ENCODE measurements at places on chromosomes 6 and 20.

- DNase-seq = peak; percentile 4
Measured at GRCh38 chr6:121765060-121765459, 329.6 kb downstream of the GJA1 start.

- peak; percentile 86 for DNase-seq
Measured at GRCh38 chr20:10217721-10218410, 764 bp upstream of the SNAP25 start.

GRCh38 chr20:42747765-42748411, 441.8 kb downstream of the PTPRT start:
- no peak for DNase-seq

GRCh38 chr6:118712969-118713368, 61.6 kb upstream of the CEP85L start:
- DNase-seq = peak; percentile 76

DNA sequence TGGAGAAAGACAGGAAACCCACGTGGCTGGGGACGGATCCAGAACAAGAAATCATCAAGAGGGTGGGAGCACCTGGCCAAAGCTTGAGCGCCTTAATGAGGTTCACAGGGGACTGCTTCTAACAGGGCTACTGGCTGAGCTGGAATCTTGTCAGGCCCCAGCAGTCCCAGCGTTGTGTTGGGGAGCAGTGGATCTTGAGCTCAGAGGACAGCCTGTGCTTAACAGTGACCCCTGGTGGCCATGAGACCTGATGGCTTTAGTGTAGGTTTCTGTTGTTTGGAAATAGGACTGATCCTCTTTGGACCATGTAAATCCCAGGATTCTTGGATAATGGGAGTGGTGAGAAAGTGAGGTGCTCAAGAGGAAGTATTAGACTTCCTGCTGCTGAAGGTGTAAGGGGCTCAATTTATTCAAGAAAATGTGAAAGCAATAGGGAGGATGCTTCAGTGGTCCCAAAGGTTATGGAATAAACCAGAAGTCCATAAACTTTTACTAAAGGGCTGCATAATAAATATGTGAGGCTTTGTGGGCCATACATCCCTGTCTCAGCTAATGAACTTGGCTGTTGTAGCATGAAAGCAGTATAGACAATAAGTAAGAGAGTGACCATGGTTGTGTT, 216.2 kb downstream of the NFATC2 start:
- DNase-seq = peak; percentile 42

- no peak for DNase-seq
Measured at GRCh38 chr20:21190869-21191268, 65.0 kb downstream of the KIZ start.

- DNase-seq = peak; percentile 98
Measured at GRCh38 chr20:53828088-53828681, 234.5 kb upstream of the ZNF217 start.

DNA sequence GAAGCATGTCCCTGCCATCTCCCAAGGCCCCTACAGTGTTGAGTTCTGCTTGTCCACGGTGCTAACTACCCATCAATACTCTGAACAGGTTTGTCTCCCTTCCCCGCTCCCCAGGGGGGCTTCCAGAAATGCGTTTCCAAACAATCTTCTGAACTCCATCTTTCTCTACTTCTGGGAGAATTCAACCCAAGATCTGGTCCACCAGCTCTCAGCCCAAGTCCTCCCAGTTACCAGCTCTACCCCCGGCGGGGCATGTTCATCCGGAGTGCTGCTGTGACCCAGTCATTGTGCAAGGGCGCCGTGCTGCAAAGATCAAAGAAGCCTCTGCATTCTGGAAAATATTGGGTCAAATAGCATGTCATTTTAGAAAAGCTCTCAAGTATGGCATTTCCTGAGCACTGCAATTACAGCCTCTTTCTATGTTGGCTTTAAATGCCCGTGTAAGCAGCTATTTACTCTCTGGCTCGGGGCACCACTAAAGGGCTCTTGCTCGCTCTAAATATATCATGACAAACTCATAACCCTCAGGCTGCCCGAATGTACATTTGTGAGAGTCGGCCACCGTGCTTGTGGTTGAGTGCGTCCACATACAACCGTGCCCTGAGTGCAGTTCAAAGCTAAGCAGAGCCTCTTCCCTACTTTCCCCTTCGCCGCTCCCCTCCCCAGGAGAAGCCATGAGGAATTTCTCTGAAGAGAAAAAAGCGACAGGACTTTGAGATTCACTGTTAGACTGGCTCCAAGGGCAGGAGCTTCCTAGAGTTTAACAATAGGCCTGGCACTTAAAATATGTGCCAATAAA, 71.6 kb downstream of the BANF2 start:
- no peak for DNase-seq

DNA sequence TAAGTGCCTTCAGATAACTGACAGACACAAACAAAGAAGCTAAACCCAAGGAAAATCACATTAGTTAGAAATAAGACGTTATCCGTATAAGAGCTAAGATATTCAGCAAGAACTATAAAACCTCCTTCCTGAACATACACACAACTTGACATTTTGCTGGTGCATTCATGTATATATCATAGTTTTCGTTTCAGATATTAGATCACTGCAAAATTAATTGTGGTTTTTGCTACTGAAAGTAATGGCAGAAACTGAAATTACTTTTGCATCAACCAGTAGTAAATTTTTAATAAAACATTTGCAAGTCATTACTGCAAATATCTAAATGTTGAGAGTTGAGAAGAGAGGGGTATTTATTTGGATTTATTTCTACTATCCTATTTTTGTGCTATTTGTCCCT, 26.1 kb upstream of the KCNQ5 start:
- no peak for DNase-seq

DNA sequence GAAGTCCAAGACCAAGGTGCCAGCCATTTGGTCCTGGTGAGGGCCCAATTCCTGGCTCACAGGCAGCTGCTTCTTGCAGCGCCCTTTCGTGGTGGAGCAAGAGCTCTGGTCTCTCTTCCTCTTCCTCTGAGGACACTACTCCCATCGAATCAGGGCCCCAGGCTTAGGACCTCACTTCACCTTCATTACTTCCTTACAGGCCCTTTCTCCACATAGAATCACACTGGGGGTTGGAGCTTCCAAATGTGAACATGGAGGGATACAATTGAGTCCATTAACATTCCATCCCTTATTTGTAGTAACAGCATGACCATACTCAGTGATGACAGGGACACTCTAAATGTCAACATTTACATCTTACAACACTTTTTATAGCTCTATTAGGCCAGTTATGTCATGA, 2.3 kb downstream of the RAMACL start:
- DNase-seq = peak; percentile 59

- DNase-seq = no peak
Measured at GRCh38 chr6:35080016-35080680, 61.0 kb downstream of the TCP11 start.

DNA sequence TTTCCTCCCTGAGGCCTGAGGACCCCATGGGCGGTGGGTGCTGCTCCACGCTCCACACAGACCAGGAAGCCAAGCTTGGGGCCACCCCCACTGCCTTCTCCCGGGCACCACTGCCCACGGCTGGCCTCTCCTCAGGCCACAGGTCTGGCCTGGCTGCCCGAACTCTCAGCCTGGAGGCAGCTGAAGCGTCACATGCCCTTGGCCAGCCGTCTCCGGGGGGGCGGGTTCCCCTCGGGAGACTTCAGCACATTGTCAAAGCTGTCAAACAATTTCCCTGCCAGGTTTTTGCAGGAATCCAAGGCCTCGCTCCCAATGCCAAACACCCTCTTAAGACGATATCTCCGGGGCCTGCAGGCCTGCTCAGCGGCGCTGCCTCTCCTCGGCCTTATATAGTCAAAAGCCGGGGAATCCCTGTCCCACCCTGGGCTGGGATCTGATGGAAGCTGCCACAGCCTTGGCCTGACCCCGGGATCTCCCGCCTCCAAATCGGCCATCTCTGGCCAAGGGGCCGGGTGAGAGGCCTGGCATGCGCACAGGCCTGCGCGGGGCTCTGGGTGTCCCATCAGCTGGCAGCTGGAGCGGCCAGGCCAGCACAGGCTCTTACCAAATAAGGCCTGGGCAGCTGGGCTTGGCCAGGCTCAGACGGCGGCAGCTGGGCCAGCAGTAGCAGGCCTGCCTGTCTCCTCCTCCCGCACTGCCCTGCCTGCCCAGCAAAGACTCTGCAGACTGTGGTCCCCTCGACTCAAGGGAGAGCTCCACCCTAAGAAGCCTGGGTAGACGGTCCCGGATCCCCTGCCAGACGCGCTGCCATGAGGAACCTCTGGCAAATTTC, 49.7 kb downstream of the RBM38 start:
- no peak for DNase-seq

GRCh38 chr6:15823838-15824414, 161.1 kb upstream of the DTNBP1 start:
- no peak for DNase-seq

GRCh38 chr6:26358511-26358981, 6.5 kb upstream of the BTN3A2 start:
- no peak for DNase-seq

GRCh38 chr6:149691201-149691600, 26.7 kb downstream of the LATS1 start:
- DNase-seq = no peak

DNA sequence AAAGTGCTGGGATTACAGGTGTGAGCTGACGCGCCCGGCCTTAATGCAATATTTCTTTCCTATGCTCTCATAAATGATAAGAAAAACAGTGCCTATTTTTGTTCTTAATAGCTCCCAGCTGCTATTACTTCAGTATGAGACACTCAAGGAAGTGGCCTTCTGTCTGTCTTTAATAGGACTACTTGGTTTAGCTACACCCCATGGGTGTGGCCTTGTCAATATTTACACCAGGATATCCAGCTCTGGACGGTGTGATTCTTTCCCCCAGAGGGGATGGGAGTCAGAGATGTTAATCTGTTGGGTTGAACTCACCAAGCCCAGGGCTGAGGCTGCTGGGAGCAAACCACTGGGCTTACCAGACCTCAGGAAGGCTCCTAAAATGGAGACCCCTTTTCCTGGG, 134.2 kb downstream of the CEP57L1 start:
- DNase-seq = no peak

DNA sequence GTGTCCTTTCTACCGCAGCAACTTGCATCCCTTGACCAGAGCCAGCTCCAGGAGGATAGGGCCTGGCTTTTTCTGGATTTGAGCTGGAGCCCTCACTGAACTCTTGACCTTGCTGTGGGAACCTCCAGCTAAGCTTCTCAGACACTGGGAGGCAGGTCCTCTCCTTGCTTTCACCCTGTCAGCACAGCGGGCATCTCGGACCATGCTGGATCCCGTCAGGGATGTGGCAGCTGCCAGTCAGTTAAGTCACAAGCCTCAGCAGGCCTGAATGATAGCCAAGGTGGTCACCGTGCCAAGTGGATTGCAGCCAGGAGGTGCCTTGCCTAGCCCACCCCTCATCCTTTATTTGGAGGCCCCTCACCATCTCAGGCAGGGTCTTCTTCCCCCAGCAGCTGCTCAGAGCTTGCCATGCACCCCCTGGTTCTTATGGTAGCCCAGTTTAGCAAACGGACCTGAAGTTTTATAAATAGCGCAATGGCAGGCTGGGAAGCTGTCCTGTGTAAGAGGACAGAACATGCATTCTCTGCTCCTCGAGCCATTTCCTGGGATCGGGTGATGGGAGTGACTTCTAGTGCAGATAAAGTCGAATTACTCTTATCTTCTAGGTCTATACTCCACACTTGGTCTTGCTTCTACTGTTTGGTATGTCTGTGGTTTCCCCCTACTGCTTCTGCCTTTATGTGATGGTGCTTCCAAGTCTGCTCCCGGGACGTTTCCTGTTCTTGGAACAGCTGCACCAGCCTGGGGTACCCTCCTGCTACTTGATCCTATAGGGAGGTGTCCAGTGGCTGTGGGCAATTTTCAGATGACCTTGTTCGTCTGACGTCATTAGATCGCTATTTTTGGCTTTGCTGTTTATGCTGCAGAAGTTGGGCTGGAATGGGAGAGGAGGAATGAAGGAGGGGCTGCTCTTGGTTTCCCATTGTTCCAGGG, 7.1 kb upstream of the MYLK2 start:
- peak; percentile 49 for DNase-seq

DNA sequence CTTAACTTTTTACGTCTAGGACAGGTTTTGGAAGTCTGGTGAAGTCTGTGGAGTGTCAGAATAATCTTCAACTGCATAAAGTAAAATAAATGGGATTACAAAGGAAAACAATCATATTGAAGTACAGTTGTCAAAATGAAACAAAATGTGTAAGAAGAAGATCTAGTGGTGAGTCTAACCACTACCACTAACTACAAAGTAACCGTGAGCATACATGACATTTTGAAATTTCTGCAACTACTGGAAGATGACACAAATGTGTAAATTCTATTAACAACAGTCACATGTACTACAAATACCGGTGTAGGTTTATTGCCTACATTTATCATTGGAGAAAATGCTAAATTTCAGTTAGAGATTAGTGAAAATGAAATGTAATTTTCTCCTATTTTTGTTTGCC, 29.7 kb downstream of the VPS52 start:
- DNase-seq = no peak

GRCh38 chr6:108714101-108714765, 134.0 kb upstream of the ARMC2 start:
- peak; percentile 57 for DNase-seq

- DNase-seq = no peak
Measured at GRCh38 chr6:129100164-129100563, 217.2 kb downstream of the LAMA2 start.

- DNase-seq = no peak
Measured at GRCh38 chr20:61998343-61999121, 67.1 kb downstream of the TAF4 start.

DNA sequence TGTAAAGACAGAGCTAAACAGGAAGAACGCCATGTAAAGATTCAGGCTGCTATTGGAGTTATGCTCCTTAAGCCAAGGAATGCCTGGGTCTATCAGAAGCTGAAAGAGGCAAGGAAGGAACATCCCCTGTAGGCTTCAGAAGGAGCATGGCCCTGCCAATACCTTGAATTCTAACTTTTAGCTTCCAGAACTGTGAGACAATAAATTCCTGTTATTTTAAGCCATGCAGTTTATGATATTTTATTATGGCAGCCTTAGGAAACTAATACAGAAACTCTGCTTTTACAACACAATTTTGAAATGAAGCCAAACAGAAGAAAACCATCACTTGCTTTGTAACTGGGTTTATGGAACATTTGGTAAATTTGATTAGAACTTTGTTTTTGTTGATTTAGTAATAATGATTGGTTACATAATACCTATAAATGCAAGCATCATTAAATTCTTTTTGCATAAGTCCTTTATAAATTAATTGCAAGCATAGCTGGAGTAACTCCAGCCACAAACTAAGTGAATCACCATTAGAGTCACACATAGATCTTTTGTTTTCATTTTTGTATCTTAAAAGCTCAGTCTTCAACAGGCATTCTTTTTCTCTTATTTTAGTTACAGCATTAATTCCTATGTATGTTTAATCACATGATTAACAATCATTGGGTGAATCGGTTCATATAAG, 33.5 kb upstream of the TSPYL1 start:
- DNase-seq = peak; percentile 37
